ENCODE measurements at places on chromosomes 12 and 14.

DNA sequence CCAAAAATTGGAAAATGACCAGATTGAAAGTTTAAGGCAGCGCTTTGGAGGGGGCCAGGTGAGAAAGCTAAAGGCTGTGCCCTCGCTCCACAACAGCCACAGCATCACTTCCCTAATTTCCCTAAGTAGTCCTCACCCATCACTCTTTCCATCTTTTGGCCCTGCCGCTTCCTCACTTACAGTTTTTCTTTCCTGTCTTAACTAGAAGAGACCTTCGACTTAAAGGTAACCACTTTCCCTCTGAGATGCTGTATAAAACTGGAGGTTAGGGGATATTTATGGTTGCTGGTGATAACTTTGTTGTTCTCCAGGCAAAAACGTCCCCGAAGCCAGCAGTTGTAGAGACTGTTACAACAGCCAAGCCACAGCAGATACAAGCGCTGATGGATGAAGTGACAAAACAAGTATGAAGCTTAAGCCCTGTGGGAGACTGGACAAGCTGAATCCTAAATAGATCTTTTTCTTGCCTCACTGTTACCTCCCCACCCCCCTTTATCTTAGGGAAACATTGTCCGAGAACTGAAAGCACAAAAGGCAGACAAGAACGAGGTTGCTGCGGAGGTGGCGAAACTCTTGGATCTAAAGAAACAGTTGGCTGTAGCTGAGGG, 4.3 kb downstream of the DDIT3 start:
- no peak for DNase-seq

DNA sequence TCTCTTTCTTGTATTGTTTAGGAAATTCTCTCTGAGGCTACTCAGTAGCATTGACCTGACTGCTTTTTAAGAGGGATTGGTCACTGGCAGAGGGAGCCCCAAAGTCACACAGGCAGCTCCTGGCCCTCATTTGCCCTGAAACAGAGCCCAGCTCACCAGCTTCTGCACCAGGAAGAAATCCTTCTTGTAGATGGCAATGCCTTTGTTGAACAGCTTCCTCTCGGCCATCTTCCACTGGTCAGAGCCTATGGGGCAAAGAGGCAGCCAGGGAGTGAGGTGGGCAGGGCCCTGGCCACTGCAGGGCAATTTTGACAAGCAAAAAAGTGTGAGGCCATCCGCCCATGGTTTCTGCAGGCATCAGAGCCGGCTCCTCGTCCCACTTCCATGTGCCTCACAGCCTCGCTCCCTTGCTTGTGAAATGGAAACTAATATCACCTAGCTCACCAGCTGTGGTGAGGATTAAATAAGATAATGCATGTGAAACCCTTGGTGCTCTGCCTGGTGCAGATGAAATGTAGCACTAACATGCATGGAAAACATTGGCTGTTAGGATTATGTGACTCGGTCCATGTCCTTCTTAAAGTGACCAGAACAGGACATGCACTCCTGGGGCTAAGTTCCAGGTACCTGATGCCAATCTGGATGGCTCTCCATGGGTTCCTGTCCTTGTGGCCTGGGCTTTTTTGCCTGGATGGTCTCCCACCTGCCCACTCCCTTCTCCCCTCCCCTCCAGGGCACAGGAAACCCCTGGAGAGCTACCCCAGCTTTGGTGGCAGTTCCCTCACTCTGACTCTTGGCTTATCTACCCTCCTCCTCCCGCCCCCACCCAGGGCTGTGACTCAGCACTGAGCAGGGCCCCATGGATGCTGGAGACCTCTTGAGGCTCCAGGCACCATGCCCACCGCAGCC, 11.2 kb upstream of the PNMA1 start:
- DNase-seq, result no peak

GRCh38 chr12:71415336-71416231, 24.0 kb upstream of the LGR5 start:
- DNase-seq, result no peak

DNA sequence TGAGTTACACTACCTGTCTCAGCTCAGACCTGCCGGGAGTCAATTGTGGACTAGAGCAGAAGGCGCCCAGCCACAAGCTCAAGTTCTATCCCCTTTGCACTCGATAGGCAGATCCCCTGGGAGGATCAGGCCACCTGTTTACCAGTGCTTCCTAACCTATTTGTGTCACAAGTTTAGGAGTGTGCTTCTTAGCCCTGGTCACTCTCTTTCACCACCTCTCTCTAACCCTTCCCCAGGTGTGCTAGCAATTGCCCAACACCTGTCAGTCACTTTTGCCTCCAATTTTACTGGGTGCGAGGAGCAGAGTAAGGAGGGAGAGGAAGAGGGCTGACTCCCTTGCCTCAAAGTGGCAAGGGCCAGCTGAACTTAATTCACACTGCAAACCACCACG, 745 bp upstream of the NAA30 start:
- DNase-seq, result no peak

DNA sequence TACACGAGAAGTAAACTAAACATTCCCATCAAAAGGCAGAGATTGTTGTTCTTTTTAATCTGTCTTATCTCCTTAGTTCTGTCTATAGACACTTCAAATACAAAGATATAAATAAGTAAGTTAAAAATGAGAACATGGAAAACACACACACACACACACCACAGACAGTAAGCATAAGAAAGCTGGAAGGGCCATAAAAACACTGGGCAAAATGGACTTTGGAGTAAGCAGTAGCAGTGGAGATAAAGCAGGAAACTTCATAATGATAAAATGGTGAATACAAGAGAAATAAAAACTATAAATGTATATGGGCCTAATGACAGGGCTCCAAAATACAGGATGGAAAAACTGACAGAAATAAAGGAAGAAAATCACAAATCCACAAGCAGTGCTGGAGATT, 32.6 kb downstream of the KICS2 start:
- DNase-seq, result no peak

- peak; percentile 20 for DNase-seq
These were observed 756 bp downstream of the TULP3 start for GRCh38 chr12:2891240-2892053.

DNA sequence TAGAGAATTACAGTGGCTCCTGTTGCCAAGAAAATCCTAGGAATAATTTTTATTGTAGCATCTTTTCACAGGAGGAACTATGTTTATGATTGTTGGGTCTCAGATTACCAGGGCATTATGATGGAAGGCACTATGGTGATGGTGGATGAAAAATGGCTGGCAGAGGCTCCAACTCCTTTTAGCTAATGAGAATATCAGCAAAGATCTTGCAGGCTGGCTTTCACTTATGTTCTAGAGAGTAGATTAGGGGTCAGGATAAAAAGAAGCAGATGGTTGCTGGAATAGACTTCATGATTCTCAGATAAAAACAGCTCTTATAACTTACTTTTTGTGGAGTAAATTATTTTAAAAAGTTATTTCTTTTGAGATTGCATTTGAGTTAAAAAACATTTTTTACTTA, 501.9 kb downstream of the TRHDE start:
- DNase-seq, result no peak

- DNase-seq, result no peak
These were observed 802.6 kb downstream of the DIO2 start for GRCh38 chr14:79408696-79409095.

- DNase-seq, result no peak
These were observed 2.5 kb upstream of the SALL2 start for GRCh38 chr14:21528381-21529348.

DNA sequence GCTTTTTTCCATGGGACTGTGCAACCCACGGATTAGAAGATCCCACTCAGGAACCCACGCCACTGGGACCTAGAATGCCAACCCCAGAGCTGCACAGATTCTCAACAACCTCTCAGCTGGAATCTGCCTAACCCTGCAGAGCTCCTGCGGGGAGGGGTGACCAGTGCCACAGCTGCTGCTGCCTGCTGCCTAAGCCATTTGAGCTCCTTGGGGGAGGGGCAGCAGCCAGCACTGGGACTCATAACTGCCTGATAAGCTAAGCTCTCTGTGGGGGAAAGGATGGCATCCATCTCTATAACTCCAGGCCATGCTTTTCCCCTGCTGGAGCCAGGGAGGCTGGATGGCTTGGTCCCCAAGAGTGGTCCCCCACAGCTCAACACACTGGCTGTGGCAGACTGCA, 182.8 kb downstream of the SLC5A8 start:
- no peak for DNase-seq

DNA sequence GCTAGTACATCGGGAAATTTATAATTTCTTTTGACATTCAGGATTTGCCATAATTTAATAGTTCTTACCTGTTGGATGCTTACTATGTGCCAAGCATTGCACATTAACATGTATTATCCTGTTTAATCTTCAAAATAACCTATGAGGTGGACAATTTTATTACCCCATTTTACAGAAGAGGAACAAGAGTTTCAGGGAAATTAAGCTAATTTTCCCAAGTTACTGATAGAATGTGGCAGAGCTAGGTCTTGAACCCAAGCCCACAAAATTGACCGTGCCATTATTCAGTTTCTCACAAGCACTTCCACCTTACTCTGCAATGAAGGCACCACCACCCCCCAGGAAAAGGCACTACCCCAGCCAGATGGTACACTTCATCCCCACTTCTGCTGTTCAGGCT, 161.1 kb upstream of the PLEKHG7 start:
- no peak for DNase-seq

- no peak for DNase-seq
These were observed 186.3 kb downstream of the MYRFL start for GRCh38 chr12:70011353-70011752.

- DNase-seq, result no peak
These were observed 25.9 kb downstream of the SYNDIG1L start for GRCh38 chr14:74400031-74400685.

DNA sequence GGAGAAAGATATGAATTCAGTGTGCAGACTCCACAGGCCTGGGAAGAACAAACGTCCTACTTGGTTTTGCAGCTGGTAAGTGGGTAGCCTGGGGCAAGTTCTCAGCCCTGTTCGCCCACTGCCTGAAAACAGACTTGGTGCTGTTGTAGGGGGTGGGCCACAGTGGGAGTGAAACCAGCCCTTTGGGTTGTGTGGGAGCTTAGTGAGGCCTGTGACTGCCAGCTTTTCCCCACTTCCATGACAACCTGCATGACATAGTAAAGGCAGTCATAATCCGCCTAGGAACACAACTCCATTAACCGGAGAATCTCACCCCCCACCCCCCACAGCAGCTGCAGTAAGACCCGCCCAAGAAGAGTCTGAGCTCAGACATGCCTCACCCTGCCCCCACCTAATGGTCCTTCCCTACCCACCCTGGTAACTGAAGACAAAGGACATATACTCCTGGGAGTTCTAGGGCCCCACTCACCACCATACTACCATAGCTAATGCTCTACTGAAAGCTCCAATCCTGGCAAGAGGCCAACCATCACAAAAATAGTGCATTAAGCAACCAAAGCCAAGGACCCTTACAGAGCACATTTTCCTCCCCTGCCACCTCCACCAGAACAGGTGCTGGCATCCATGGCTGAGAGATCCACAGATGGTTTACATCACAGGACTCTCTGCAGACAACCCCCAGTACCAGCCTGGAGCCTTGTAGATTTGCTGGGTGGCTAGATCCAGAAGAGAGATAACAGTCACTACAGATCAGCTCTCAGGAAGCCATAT, 39.8 kb upstream of the LMNTD1 start:
- DNase-seq, result no peak

DNA sequence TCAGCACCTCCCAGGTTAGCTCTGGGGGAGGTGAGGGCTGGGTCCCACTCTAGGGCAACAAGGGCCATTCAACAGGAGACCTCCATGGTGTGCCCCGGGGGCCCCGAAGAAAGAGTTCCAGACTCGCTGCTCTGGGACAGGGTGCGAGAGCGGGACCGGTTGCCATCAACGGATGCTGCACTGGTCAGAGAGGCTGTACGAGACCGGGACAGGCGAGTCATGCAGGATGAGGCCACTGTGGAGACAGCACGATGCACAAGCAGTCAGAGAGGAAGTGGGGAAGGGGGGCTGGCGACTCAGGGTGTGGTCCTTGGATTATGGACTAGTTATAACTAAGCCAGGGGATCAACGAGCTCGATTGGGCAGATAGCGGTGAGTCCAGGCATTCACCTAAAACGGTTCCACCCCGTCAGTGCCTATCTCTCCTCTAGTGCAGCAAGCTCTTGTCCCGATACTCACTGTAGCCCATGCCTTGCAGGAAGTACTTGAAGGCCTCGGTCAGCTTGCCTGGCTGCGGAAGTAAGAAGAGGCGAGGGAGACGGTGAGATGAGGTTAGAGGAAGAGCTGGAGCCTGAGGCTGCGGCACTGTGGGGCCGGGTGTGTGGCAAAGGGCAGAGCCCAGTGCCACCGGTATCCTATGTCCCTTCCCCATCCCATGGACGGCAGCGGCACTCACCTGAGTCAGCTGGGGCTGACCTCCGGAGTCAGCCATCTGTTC, 7.2 kb downstream of the NDRG2 start:
- DNase-seq, result no peak

DNA sequence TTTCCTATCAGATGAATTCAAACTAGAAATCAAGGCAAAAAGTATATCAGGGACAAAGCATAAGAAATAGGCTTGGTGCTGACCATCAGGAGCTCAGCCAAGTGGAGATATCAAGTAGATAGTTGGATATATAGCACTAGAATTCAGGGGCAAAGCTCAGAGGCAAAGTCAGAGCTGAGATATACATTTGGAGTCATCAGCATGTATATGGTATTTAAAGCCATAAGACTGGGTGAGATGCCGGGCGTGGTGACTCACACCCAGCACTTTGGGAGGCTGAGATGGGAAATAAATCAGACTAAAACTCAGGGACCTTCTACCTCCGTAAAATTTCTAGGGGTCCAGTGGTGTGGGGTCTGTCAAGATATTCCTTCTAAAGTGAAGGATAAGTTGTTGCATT, 38.9 kb upstream of the LIMA1 start:
- no peak for DNase-seq

- no peak for DNase-seq
These were observed 80.4 kb upstream of the DIO3 start for GRCh38 chr14:101480747-101481530.

DNA sequence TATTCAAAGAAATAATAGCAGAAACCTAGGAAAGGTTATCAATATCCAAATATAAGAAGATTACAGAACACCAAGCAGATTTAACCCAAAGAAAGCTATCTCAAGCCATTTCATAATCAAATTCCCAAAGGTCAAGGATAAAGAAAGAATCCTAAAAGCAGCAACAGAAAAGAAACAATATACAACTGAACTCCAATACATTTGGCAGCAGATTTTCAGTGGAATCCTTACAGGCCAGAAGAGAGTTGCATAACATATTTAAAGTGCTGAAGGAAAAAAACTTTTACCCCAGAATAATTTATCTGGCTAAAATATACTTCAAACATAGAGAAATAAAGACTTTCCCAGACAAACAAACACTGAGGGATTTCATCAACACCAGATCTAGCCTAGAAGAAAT, 54.3 kb downstream of the DENND5B start:
- no peak for DNase-seq

DNA sequence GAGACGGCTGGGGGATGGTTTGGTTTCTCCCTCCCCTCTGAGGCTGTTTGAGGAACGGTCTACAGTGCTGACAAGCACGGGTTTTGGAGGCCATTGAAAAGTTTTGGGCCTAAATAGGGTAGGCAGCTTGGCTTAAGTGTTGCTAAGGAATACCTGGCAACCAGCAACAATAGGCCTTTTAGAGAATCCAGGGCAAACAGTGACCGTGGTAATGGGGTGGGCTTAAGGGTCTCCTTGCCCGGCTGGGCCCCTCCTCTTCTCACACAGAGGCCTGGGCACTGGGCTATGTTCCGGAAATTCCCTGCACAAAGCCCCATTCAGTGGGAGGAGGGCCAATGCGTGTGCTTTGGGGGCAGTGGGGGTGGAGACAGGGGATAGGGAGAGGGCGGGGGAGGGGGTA, 55.4 kb downstream of the ASCL1 start:
- no peak for DNase-seq

GRCh38 chr14:66383257-66383656, 102.9 kb upstream of the CCDC196 start:
- no peak for DNase-seq

Measured in activated CD4-positive, alpha-beta T cell treated with anti-CD3 and anti-CD28 coated beads for 1 hour (primary cell).